ENCODE measurements at places on chromosomes 2 and 18.

GRCh38 chr18:12408247-12408869 is 629 bp downstream of the PRELID3A start:
- no peak for DNase-seq

GRCh38 chr2:191539068-191539467 is 138.9 kb upstream of the NABP1 start:
- DNase-seq: peak; percentile 53

- peak; percentile 31 for DNase-seq
Measured at GRCh38 chr18:9653390-9653789, 39.0 kb upstream of the PPP4R1 start.

GRCh38 chr2:66840321-66841002 is 405.5 kb downstream of the MEIS1 start:
- no peak for DNase-seq

- no peak for DNase-seq
Measured at GRCh38 chr2:230601510-230601909, 111.1 kb upstream of the CAB39 start.

DNA sequence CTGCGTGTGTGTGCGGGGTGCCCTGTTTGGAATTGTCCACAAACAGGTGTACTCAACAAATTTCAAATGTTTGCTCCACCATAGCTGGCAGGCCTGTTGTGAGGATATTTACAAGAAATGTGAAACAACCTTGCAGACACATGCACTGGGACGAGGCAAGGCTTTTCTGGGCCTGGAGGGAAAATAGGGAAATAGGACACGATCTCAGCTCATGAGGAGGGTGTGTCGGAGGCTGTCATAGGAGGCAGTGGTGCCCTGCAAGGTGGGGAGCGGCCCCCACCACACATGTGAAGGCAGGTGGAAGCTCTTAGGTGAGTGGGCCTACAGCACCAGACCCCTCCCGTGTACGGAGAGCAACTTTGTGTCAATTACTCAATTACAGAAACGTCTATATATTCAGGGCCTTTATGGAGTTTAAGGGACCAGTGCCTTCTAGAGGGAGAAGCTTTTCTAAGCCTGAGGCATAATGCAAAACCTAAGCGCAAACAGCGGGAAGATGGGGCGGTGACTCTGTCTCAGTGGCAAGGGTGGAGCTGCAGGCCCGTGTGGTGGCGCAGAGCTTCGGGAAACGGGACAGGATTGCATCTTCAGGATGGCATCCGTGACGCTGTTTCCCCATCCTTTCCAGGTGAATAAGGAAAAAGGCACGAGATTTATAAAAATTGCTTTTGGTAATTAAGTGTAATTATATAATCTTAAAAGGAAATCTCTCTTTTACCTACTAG is 48.0 kb downstream of the RNF144A start:
- no peak for DNase-seq

DNA sequence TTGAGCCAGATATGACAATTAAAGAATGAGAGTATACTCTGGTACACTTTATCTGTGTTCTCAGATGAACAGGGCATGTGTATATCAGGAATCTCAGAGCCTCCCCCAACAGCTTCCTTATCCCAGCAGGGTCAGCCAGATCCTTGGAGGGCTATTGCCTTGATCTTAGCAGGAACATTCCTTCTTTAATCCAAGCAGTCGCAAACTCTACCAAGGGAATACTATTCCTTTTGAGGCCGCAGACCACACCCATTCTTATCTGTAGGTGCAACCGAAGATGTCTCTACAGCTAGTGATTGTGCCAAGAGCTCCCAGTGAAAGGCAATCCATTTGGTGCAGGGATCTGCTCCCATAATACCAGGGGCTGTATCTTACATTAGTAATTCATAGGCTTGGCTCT is 118.3 kb upstream of the DOK6 start:
- no peak for DNase-seq

- no peak for DNase-seq
Measured at GRCh38 chr2:240687741-240688552, 3.7 kb upstream of the AQP12A start.

DNA sequence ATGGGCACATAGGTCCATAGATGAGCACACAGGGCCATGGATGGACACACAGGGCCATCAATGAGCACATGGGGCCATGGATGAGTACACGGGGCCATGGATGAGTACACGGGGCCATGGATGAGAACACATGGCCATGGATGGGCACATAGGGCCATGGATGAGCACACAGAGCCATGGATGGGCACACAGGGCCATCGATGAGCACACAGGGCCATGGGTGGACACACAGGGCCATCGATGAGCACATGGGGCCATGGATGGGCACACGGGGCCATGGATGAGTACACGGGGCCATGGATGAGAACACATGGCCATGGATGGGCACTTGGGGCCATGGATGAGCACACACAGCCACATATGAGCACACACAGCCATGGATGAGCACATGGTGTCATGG is 192.6 kb upstream of the HDAC4 start:
- DNase-seq: no peak

- no peak for DNase-seq
Measured at GRCh38 chr2:241036397-241036963, 38.1 kb downstream of the SNED1 start.
